Upper lobe of right lung (tissue), 1 donor: ENCODE measurements at places on chromosomes 12 and 14.
A peak's percentile ranks its signal among the peaks of the same experiment; 100 is the strongest.

GRCh38 chr12:107668320-107669098 is 17.1 kb upstream of the PWP1 start:
- H3K4me1 ChIP-seq = no peaks in the 10 kb centered on the region
- no peaks in the 10 kb centered on the region for H3K36me3 ChIP-seq
- peaks cover 31% of the 10 kb centered on the region for H3K27me3 ChIP-seq
- DNase-seq = no peak
- H3K4me3 ChIP-seq = no peak overlapping the region

GRCh38 chr12:40223646-40224045 is 1.2 kb upstream of the LRRK2 start:
- H3K27ac ChIP-seq = peak overlapping the region; percentile 98
- H3K4me1 ChIP-seq = no peaks in the 10 kb centered on the region
- H3K4me3 ChIP-seq = peak overlapping the region; percentile 63
- no peak for DNase-seq

GRCh38 chr14:92513204-92513965 is at the start of gene RIN3:
Gene RIN3, plus strand, starts transcription at chr14:92513781. Its CDS starts 152 bp downstream, at chr14:92513933.
- DNase-seq = peak; percentile 86
- peak within 1 kb of the TSS; percentile 81 for H3K4me3 ChIP-seq
- H3K4me1 ChIP-seq = peaks cover 36% of the 10 kb centered on the region

DNA sequence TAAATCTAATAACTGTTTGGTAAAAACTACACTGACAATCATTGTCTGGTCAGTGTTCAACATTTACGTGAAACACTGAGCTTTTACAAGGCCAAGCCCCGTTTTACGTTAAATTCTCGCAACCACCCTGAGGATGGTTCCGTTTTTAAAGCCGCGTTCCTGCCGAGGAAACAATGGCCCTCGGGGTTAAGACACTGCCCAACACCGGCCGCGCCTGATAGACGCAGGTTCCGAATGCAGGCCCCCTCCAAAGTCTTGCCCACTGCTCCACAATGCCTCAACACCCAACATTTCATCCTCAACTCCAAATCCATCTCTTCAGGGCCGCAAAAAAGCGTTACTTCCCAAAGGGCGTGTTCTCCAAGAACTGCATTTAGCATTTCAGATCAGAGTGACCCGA is 953 bp upstream of the SNRPF start:
- no peak for DNase-seq
- H3K27ac ChIP-seq = no peak overlapping the region
- H3K4me1 ChIP-seq = peaks cover 16% of the 10 kb centered on the region
- no peaks in the 10 kb centered on the region for H3K27me3 ChIP-seq
- H3K4me3 ChIP-seq = peak overlapping the region; percentile 77
